ENCODE measurements at places on chromosomes 7 and 10.

DNA sequence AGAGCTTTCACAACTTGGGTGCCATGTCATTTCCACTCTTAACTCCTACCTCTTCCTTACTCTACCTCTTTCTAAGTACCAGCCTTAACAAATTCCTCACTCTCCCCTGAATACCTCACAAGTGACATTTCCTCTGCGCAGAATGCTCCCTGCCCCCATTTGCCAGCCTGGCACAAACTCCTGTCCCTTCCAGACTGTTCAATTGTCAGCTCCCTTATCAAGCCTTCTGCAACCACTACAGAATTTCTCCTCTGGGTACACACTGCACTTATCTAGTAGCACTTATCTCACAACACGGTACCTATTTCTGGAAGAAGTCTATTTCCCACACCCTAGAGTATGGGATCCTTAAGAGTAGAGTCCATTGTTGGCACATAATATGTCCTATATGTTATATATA is 39.1 kb upstream of the ANAPC16 start:
- DNase-seq: no peak

- DNase-seq: no peak
Observed at GRCh38 chr7:100825751-100826513, 1.4 kb downstream of the EPHB4 start.

DNA sequence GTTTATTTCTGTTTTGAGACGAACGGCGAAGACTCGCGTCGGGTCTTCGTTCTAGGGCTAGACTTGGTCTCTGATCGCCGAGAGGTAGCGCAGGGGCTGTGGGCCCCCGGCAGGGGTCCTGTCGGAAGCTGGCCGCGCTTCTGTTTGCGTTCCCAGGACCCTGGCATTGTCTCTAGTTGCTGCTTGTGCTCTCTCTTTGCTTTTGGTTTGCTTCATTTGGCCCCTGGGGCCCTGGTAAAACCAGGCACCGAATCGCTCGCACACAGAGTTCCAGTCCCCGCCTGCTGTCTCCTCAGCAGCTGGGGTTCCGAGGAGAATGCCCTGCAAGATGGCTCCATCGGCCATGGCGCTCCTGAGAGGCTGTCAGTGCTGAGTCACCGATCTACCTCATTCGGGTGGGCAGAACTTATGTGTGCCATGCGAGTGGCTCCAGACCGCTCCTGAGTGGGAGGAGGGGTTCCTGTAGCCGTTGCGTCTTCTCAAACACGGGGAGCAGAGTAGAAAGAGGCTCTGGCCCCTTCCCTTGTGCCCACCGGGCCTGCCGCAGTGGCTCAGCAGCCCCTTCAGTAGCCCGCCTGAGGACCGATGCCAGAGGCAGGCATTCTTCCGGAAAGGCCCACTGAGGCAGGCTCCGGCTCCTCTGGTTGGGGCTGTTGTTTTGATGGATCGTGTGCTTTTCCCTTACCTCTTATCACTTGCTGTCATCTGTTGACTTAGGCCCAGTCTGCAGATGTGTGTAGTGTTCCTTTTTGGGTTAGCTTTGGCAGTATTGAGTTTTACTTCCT is 826 bp downstream of the CHPF2 start:
- peak; percentile 52 for DNase-seq

DNA sequence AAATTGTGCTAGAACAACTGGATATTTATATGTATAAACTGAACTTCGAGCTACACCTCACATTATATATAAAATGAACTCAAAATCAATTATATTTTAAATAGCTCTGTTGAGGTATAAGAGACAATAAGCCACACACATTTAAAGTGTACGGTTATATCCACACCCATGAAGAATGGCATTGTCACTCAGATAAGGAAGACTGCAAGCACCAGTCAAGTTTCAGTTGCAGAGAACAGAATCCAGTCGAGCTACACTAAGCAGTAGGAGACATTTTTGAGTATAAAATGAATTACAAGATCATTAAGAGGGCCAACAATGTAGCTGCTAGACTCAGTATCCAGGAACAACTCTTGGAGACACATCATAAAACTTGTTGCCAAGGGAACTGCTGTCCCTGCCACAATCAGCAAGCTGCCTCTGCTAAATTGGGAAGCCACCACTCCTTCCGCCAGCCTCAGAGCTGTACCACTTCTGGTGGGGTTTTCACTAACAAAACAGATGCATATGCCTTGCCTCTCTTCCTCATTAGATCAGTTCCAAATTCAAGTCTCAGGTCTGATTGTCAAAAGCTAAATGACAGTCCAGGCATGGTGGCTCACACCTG is 19.6 kb upstream of the GPNMB start:
- no peak for DNase-seq

- DNase-seq: no peak
Observed at GRCh38 chr10:104053201-104053600, 32.5 kb downstream of the COL17A1 start.

- DNase-seq: no peak
Observed at GRCh38 chr10:71629131-71629530, 90.4 kb downstream of the C10orf105 start.

DNA sequence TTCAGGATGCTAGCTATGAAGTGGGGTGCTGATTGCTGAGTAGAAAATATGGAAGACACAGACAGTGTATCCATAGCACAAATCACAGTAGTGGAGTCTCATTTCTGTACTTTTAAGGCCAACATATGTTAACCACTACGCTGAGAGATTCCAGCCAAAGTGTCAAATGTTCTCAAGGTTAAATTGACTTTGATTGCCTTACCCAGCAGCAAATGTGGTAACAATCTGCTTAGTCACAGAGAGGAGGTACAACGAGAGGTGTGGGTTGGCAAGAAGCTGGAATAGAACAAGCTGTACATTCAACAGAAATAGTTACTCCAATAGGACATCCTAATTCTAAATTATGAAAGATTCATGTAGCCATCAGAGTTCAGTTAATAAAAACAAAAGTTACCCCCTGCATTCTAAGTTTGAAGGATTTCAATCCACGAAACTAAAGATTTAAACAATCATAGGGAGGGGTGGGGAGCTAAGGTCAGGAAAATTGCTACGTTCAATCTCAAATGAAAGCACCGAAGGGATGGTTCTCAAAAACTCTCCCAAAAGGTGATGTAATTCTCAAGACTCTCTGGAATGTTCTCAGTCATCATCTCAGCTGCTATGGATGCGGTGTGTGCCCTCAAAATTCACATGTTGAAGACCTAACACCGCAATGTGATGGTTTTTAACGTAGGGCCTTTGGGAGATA is 137.0 kb downstream of the ETV1 start:
- no peak for DNase-seq

DNA sequence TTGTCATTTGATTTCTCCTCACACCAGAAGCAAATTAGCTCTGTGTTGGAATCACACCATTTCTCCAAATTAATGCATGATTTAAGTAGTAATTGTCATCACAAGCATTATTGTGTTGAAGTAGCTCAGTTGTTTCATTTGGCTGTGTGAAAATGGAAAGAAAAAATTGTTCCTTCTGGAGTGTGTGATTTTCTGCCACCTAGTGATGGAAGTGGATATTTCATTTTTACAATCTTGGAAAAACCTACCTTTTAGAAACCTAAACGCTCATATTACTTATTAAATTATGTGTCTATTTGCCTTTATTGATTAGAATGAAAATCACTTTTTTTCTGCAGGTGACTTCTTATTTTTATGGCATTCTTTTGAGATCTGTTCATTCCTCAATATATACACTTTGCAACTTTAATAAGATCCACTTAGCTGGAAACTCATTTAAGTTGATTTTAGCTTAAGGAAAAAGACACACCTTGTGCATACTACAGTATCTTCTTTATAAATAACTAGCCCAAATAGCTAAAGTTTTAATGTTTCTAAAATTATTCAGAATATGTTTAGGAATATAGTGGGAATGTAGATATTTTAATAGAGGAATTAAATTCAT is 50.0 kb downstream of the SRI start:
- no peak for DNase-seq

GRCh38 chr7:15503603-15504290 is 58.1 kb downstream of the AGMO start:
- no peak for DNase-seq

DNA sequence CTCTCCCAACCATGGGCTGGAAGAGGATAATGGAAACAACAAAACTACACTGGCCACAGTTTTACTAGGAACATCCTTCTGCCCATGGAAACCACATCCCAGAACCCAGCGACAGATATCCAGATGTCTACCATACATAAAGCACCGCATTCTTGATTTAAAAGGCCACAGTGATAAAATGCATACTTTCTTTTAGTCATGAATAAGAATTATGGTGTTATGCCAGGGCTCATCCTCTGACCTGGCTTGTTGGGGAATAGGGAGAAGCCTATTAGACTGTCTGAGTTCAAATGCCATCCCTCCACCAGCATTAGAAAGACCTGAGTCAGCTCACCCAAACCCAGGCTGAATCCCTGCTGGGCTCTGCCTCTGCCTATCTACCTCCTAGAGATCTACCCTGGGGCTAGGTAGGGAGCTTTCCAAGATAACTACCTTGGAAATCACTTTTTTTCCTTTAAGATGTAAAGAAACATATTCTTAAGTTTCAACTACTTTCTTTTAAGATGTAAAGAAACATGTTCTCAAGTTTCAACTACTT is 5.2 kb downstream of the ABCA13 start:
- no peak for DNase-seq

DNA sequence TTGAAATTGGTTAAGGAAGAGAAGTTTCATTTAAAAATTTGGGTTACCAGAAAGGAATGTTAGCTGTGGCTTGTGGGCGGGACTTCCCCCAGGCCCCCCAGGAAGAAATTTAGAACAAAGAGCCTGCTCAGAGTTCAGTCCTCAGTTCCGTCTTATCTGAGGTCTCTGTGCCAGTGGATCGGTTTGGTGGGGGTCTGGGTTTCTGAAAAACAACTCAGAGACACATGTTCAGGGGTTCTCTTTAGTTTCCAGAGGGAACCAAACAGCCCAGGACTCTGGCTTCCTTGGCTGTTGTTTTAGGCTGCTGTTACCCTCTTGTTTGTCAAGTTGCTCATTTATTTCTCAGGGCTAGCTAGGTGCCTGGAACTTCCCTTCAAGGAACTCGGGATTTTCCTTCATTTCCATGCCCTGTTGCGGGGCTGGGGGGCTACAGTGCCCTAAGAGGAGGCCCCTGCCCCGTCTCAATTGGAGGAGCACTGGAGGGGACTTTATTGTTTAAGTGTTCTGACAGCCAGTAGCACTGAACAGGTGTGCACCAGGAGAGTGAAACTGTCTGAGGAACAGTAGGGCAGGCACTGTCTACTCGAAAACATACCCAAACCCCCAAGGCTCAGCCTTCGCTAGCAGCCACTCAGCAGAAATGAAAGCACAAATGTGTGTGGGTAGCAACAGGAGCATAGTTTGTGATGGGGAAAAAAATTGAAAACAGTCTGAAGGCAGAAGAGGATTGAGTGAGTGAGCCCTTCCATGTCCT is 59.9 kb downstream of the ALOX5 start:
- DNase-seq: no peak

DNA sequence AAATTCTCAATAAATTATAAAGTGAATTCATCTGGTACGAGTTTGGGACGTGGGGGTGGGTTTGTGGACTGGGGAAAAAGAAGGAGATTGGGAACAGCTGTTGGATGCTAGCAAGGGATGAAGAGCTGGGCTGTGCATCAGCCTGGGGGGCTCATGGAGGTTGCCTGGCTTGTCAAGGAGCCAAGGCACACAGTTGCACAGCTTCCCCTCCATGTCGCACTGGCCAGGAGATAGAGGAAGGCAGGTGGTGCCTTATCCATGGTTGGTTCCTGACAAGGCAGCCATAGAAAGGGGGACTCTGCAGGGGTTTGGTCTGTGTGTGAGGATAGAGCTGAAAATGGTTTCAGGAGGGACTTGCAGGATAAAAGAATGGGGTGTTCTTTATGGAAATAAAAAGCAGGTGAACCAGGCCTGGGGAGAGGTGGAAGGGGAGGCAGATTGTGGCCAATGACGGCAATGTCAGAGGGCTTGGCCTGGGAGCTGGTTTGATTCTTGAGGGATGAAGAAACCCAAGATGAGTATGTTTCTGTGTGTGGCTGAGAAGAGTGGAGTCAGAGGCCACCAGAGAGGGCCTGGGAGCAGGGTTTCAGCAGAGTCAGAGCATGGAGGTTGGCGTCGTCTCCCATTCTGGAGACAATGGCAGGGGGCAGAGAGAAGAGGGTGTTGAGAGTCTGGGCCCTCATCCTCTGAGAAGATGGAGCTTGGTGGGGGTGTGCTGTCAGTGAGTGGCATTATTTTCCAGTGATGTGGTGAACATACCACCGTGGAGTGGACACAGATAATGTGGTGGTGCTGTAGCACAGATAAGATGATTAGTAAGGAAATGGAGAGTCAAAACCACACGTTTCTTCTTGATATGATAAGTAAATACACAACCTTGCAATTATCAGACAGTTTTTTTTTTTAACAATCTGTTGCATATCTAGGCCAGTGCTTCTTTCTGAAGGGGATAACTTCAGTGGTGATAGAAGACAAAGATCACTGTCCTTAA is 108.2 kb downstream of the PTPN20 start:
- DNase-seq: no peak
